Large intestine (tissue), 12 donors: ENCODE measurements at places on chromosomes 3 and 15.

- DNase-seq = no peak
These were observed 16.7 kb downstream of the MAP2K5 start for GRCh38 chr15:67559158-67559557.

DNA sequence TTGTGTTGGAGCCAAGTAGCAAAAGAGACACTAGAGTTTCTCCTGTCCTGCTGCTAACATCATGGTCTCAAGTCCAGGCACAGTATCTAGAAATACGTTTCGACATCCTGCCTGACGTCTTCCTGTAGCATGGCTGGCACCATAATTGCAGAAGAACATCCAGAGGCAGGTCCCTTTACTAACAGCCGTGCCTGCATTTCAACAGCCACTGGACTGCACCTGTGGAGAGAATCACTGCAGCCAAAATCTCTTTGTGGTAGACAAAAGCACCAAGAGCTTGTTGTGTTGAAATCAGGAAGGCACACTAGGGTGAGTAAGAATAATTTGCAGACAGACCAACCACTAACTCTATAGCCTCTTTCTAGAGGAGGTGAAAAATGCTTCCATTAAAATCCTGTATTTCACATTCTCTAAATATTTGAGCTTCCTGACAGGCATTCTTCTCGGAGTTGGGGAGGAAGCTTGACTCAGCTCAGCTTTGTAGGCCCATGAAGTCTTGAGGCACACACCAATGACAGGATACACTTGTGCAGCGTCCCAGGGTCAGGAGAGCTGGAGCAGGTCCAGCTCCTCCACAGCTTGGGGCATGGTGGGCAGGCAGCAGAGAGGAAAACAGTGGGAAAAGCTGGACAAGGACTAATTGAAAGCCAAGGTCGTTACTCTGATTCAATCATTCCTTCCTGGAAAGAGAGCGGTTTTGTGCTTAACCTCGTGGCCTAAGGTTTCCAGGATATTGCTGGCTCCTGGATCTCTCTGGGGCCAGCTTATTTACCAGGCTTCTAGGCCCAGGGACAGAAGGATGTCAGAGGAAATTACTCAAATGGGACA lies 244.9 kb downstream of the FAM43A start:
- no peak for DNase-seq

DNA sequence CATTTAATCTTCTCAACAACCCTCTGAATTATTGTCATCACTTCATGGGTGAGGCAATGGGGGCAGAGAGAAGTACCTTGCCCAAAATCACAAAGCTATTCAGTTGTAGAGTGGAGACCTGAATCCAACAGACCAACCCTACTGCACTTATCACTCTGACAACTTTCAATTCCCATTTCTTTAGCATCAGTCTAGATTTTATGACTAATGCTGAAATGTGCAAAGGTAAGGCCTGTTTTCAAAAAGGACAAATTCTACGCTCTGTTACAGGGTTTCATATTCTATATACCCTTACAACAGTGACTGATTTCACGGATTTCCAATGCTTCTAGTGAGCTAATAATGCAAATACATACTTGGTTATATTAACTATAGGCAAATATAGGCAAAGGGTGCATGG lies 286.0 kb downstream of the ADAMTS17 start:
- DNase-seq = no peak

GRCh38 chr3:104526901-104527401 lies 839.8 kb upstream of the ALCAM start:
- DNase-seq = no peak

GRCh38 chr3:82084824-82085223 lies 323.4 kb upstream of the GBE1 start:
- no peak for DNase-seq
